Airway epithelial cell (primary cell): ENCODE measurements at places on chromosomes 16 and 17. TPM values are rescaled to one million over a fixed set of nuclear protein-coding genes. Genes with fewer than 3 reads are reported as not detected.

Gene GPR179
- total RNA-seq, result not detected in 2 replicates

Gene CYB561
- 29.7 and 33.6 TPM in 2 replicates for total RNA-seq

Gene DNAAF1
- total RNA-seq, result not detected in 2 replicates

Gene PRPF8
- total RNA-seq, result 97.9 and 173 TPM in 2 replicates

Gene TPSAB1
- not detected in 2 replicates for total RNA-seq

Gene SLC6A2
- total RNA-seq, result 0.07 and 0.23 TPM in 2 replicates

Gene SOX15
- 162 and 173 TPM in 2 replicates for total RNA-seq

Gene HBA1
- total RNA-seq, result 0.99 TPM in 1 of 2 replicates, not detected in the other
